CD14-positive monocyte (primary cell): ENCODE measurements at places on chromosomes 11 and 22. TPM values are rescaled to one million over a fixed set of nuclear protein-coding genes. Genes with fewer than 3 reads are reported as not detected.

GRCh38 chr11:2580061-2580421, 119.8 kb downstream of the KCNQ1OT1 start:
- no peak overlapping the region for H3K4me3 ChIP-seq
- DNase-seq, result no peak
- H3K4me1 ChIP-seq, result no peaks in the 10 kb centered on the region
- H3K36me3 ChIP-seq, result peaks cover 58% of the 10 kb centered on the region
- no peaks in the 10 kb centered on the region for H3K27me3 ChIP-seq

DNA sequence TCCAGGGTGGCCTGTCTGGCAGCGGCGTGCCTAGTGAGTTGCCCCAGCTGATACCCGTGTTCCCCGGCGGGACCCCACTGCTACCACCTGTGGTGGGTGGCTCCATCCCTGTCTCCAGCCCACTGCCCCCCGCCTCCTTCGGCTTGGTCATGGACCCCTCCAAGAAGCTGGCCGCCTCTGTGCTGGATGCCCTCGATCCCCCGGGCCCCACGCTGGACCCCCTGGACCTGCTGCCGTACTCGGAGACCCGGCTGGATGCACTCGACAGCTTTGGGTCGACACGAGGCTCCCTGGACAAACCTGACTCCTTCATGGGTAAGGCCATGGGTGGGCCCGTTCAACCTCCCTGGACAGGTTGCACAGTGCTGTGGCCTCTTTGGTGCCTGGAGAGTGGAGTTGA, 38.5 kb downstream of the ZC3H7B start:
- peaks cover 80% of the 10 kb centered on the region for H3K36me3 ChIP-seq
- no peak for DNase-seq

DNA sequence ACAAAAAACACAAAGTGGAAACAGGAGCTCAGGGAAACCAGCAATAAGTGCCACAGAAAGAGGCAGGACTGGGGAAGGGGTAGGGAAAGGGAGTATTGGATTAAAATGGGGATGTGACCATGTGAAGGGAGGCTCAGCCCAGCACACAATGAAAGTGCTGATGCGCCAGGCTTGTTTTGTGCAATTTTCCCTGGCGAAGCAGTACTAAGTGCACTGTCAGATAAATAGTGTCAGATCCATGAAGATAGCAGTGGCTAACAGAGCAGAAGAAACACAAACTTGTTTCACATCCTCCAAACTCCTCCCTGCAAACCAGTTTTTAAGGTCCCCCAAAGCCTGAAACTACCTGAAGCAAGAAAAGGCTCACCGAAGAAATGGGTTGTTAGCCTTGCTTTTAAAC, 50.7 kb upstream of the RAPSN start:
- peak overlapping the region; percentile 14 for H3K4me3 ChIP-seq
- H3K36me3 ChIP-seq, result no peaks in the 10 kb centered on the region
- H3K4me1 ChIP-seq, result peaks cover 62% of the 10 kb centered on the region
- no peak for DNase-seq

GRCh38 chr11:68043029-68043348, 4.2 kb downstream of the TCIRG1 start:
- H3K36me3 ChIP-seq, result peaks cover 69% of the 10 kb centered on the region
- H3K27me3 ChIP-seq, result no peaks in the 10 kb centered on the region
- H3K27ac ChIP-seq, result no peak overlapping the region
- DNase-seq, result no peak

GRCh38 chr11:32034680-32035079, 56.2 kb upstream of the RCN1 start:
- peaks cover 19% of the 10 kb centered on the region for H3K4me1 ChIP-seq
- no peak overlapping the region for H3K4me3 ChIP-seq
- H3K27ac ChIP-seq, result no peak overlapping the region
- H3K36me3 ChIP-seq, result no peaks in the 10 kb centered on the region
- no peaks in the 10 kb centered on the region for H3K27me3 ChIP-seq

DNA sequence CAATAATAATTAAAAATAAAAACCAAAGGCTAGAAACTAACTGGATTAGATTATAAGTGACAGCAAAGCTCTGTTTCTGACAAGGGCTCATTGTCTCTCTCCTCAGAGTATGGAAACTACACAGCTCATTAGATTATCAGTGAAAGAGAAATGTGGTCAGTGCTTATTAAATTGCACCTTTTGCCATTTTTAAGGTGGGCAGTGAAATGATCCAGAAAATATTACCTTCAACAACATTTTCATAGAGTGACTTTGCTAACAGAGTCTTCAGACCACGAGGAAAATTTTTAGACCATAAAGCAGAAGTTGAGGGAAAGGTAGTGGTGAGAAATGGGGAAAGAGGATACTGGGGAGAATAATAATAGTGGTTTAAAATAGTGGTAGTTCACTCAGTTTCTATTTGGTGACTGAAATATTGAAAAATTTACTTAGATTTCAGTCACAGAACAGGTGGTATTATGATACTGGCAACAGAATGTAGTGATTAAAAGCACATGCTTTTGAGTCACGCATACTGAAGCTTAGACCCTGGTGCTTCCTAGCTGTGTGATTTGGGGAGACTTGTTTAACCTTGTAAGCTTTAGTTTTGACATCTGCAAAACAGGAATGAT, 684.0 kb upstream of the CCDC90B start:
- H3K4me3 ChIP-seq, result no peak overlapping the region
- no peak overlapping the region for H3K27ac ChIP-seq
- H3K36me3 ChIP-seq, result no peaks in the 10 kb centered on the region
- no peak for DNase-seq

GRCh38 chr11:102620818-102621561, 4.1 kb downstream of the MMP20 start:
- H3K27me3 ChIP-seq, result no peaks in the 10 kb centered on the region
- no peak for DNase-seq
- no peaks in the 10 kb centered on the region for H3K36me3 ChIP-seq
- H3K27ac ChIP-seq, result no peak overlapping the region

The NAV2 gene
- not detected in 2 replicates for polyA plus RNA-seq

The NRGN gene
- 19.2 TPM for polyA plus RNA-seq

The CFAP300 gene
- polyA plus RNA-seq, result not detected

The SGSM1 gene
- polyA plus RNA-seq, result not detected

The APOBEC3H gene
- polyA plus RNA-seq, result not detected

- no peak for DNase-seq
- H3K27me3 ChIP-seq, result no peaks in the 10 kb centered on the region
- no peak overlapping the region for H3K27ac ChIP-seq
- H3K4me1 ChIP-seq, result no peaks in the 10 kb centered on the region
These were observed 14.6 kb downstream of the ACAT1 start for GRCh38 chr11:108135845-108136544.

The TYR gene
- not detected for polyA plus RNA-seq

GRCh38 chr11:76228875-76229149, 22.5 kb upstream of the WNT11 start:
- H3K27ac ChIP-seq, result no peak overlapping the region
- no peak for DNase-seq
- no peaks in the 10 kb centered on the region for H3K36me3 ChIP-seq
- H3K4me1 ChIP-seq, result peaks cover 32% of the 10 kb centered on the region
- H3K4me3 ChIP-seq, result no peak overlapping the region
